CD14-positive monocyte (primary cell): ENCODE measurements at places on chromosomes 2 and 18. TPM values are rescaled to one million over a fixed set of nuclear protein-coding genes. Genes with fewer than 3 reads are reported as not detected.
A peak's percentile ranks its signal among the peaks of the same experiment; 100 is the strongest.

Gene TMEM247
- polyA plus RNA-seq, result not detected

Gene ACKR3
- polyA plus RNA-seq, result 4.6 and 13.3 TPM in 2 replicates

Gene ABCB11
- polyA plus RNA-seq, result not detected in 2 replicates

Gene PUM2
- 9.8 and 22.4 TPM in 2 replicates for polyA plus RNA-seq

Gene MEIS1
- not detected for polyA plus RNA-seq

Gene CCDC68
- 0.05 and 0.15 TPM in 2 replicates for polyA plus RNA-seq

Gene GIGYF2
- polyA plus RNA-seq, result 4.8 and 20.7 TPM in 2 replicates

Gene CHRNG
- not detected for polyA plus RNA-seq

Gene CXCR1
- polyA plus RNA-seq, result 2.4 TPM

Gene THUMPD2
- polyA plus RNA-seq, result 2.5 and 5.9 TPM in 2 replicates

Gene CNDP1
- not detected in 2 replicates for polyA plus RNA-seq

Gene RPRM
- polyA plus RNA-seq, result not detected

Gene TYMS
- polyA plus RNA-seq, result not detected

Gene NTSR2
- not detected for polyA plus RNA-seq

Gene FABP1
- polyA plus RNA-seq, result not detected

GRCh38 chr2:239274391-239275043 is 126.3 kb downstream of the HDAC4 start:
- peak overlapping the region; percentile 22 for H3K4me3 ChIP-seq
- DNase-seq, result peak; percentile 42
- peak overlapping the region; percentile 83 for H3K27ac ChIP-seq
- H3K27me3 ChIP-seq, result no peaks in the 10 kb centered on the region

- no peaks in the 10 kb centered on the region for H3K4me1 ChIP-seq
- no peaks in the 10 kb centered on the region for H3K36me3 ChIP-seq
- no peaks in the 10 kb centered on the region for H3K27me3 ChIP-seq
- no peak overlapping the region for H3K4me3 ChIP-seq
These were observed 86.7 kb downstream of the SEPTIN10 start for GRCh38 chr2:109527079-109527478.

DNA sequence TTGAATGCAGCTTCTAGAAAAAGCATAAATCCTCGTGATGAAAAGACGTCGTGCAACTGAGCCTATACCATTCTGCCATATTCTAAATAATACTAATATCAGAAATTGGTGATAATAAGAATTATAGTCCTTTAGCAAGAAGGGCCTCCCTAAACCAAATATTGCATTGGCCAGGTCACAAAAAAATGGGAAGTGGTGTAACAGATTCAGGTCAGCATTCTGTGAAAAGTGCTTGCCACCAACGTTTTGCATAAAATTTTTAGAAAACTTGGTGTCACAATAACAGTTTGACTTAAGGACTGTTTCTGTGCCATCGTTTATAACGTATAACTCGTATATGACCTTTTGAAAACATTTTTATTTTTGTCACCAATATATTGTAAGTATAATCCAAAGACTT is 603.6 kb downstream of the CPS1 start:
- no peak overlapping the region for H3K4me3 ChIP-seq
- H3K27ac ChIP-seq, result no peak overlapping the region
- no peaks in the 10 kb centered on the region for H3K4me1 ChIP-seq
- H3K27me3 ChIP-seq, result no peaks in the 10 kb centered on the region

DNA sequence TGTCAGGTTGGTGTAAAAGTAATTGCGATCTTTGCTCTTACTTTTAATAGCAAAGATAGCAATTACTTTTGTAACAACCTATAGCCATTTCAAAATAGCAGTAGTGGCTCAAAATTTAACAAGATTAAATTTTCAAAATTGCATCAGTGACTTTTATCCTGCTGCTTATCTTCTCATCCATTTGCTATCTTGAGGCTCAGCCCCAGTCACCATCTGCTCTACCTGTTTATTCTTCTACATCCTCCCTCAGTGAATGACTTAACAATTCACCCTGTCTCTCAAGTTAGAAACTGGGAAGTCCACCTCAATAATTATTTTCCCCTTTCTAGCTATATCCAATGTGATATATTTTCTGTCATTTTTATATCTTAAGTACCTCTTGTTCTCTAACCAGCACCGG is 148.6 kb upstream of the ZNF804A start:
- DNase-seq, result no peak
- H3K27ac ChIP-seq, result no peak overlapping the region
- H3K27me3 ChIP-seq, result no peaks in the 10 kb centered on the region
- no peaks in the 10 kb centered on the region for H3K4me1 ChIP-seq
- no peaks in the 10 kb centered on the region for H3K36me3 ChIP-seq
- no peak overlapping the region for H3K4me3 ChIP-seq

- H3K27ac ChIP-seq, result no peak overlapping the region
- peak; percentile 25 for DNase-seq
- H3K27me3 ChIP-seq, result no peaks in the 10 kb centered on the region
- H3K4me3 ChIP-seq, result no peak overlapping the region
- no peaks in the 10 kb centered on the region for H3K36me3 ChIP-seq
These were observed 157.4 kb downstream of the ARL4C start for GRCh38 chr2:234339501-234339900.

GRCh38 chr2:157245144-157245840 is 12.2 kb upstream of the GALNT5 start:
- H3K4me3 ChIP-seq, result no peak overlapping the region
- no peak for DNase-seq
- no peaks in the 10 kb centered on the region for H3K36me3 ChIP-seq
- H3K27ac ChIP-seq, result no peak overlapping the region
- H3K27me3 ChIP-seq, result no peaks in the 10 kb centered on the region

- H3K36me3 ChIP-seq, result peaks cover 30% of the 10 kb centered on the region
- H3K27ac ChIP-seq, result no peak overlapping the region
- no peaks in the 10 kb centered on the region for H3K27me3 ChIP-seq
- no peaks in the 10 kb centered on the region for H3K4me1 ChIP-seq
These were observed 17.6 kb upstream of the ADI1 start for GRCh38 chr2:3536682-3537632.

GRCh38 chr2:127608061-127609030 is 37.6 kb upstream of the GPR17 start:
- no peaks in the 10 kb centered on the region for H3K36me3 ChIP-seq
- H3K4me1 ChIP-seq, result no peaks in the 10 kb centered on the region
- H3K4me3 ChIP-seq, result no peak overlapping the region
- no peak overlapping the region for H3K27ac ChIP-seq
- no peaks in the 10 kb centered on the region for H3K27me3 ChIP-seq
- DNase-seq, result no peak

- no peaks in the 10 kb centered on the region for H3K36me3 ChIP-seq
- no peak overlapping the region for H3K4me3 ChIP-seq
- no peak for DNase-seq
- peaks cover 27% of the 10 kb centered on the region for H3K4me1 ChIP-seq
- no peaks in the 10 kb centered on the region for H3K27me3 ChIP-seq
These were observed 43.1 kb upstream of the SLC39A10 start for GRCh38 chr2:195613922-195614321.

DNA sequence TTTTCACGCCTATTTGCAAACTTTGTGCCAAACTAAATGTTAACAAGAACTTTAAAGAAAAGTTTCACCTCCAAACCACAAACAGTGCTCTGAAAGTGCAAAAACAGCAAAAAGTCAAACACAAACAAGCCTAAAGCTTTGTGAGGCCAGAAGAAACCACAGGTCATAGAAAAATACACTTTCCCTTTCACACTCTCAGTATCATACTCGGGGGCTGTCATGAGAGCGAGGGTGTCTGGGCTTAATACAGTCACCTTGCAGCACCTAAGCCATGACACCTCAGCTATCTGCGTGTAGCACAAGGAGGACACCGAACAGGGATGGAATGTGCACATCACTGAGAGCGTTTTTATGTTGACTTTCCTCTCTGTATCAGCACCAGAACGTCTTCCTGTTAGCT is 26.6 kb upstream of the SEH1L start:
- H3K4me3 ChIP-seq, result no peak overlapping the region
- H3K36me3 ChIP-seq, result no peaks in the 10 kb centered on the region
- no peaks in the 10 kb centered on the region for H3K27me3 ChIP-seq
- H3K4me1 ChIP-seq, result no peaks in the 10 kb centered on the region
- no peak for DNase-seq
- no peak overlapping the region for H3K27ac ChIP-seq

DNA sequence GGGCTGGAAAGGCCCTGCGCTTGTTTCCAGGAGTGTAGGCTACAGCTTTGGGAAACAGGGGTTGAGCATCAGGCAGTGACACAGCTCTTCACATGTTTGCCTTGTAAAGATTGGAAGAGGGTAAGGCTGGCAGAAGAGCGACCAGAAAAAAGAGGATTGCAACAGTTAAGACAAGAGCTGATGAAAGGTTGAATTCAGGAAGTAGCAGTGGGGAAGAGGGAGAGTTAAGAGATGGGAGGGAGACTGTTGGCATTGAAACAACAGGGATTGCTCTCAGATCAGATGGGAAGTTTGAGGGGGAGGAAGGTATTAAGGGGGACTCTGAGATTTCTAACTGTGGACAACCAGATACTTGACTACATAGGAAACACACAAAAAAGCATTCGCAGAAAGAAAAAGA is 96.9 kb downstream of the CTAGE1 start:
- H3K4me3 ChIP-seq, result no peak overlapping the region
- no peak overlapping the region for H3K27ac ChIP-seq
- no peak for DNase-seq
- H3K4me1 ChIP-seq, result peaks cover 59% of the 10 kb centered on the region

DNA sequence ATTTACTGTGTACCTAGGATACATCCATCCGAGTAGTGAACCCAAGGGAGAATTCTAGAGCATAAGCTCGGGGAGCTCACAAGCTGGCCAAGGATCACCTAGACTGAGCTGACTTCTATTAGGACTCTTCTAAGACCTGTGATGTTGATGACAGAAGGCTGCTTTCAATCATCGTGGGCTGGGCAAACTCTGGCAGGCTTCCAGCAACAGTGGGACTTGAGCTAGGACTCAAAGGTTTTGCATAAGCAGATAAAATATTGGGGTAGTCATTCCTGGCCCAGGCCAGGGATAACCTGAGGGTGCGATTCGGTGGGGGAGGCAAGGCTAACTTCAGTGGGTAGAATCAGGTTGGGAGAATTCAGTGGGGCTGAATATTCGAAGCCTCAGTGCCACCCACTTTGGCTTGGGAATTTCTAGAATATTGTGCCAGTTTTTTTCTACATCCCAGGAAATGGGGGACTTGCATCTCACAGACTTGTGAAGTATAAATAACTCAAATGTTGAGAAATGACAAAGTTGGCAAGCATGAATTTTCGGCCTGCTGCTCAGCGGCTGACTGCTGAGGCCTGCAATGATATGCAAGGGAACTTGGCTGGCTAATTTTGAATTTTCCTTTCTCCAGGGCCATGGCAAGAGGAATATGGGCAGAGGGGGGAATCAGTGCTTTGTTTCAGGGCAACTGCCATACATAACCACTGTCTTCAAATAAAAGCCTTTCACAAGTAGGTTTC is 274.3 kb downstream of the PRKCE start:
- DNase-seq, result no peak
- peaks cover 14% of the 10 kb centered on the region for H3K4me1 ChIP-seq
- H3K27me3 ChIP-seq, result no peaks in the 10 kb centered on the region
- H3K4me3 ChIP-seq, result no peak overlapping the region

DNA sequence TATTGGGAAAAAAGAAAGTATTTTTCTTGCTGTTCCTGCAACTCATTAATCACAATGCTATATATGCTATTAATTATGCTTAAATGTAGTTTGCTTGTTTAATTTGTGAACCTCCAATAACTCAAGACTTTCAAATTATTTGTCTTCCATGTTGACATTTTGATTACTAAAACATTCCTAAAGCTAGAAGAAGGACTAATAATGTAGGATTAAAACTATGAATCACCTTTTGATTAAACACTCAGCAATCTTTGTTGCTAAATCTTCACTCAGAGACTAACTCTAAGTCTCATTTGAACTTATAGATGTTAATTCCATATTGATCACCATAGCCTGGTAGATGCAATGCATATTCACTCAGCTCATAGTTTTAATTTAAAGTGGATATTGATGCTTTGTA is 524.6 kb upstream of the ZEB2 start:
- H3K27ac ChIP-seq, result no peak overlapping the region
- DNase-seq, result no peak
- H3K36me3 ChIP-seq, result no peaks in the 10 kb centered on the region
- H3K27me3 ChIP-seq, result no peaks in the 10 kb centered on the region
- no peaks in the 10 kb centered on the region for H3K4me1 ChIP-seq
